Adipocyte (in vitro differentiated cells): ENCODE measurements at places on chromosomes 16 and 17.

DNA sequence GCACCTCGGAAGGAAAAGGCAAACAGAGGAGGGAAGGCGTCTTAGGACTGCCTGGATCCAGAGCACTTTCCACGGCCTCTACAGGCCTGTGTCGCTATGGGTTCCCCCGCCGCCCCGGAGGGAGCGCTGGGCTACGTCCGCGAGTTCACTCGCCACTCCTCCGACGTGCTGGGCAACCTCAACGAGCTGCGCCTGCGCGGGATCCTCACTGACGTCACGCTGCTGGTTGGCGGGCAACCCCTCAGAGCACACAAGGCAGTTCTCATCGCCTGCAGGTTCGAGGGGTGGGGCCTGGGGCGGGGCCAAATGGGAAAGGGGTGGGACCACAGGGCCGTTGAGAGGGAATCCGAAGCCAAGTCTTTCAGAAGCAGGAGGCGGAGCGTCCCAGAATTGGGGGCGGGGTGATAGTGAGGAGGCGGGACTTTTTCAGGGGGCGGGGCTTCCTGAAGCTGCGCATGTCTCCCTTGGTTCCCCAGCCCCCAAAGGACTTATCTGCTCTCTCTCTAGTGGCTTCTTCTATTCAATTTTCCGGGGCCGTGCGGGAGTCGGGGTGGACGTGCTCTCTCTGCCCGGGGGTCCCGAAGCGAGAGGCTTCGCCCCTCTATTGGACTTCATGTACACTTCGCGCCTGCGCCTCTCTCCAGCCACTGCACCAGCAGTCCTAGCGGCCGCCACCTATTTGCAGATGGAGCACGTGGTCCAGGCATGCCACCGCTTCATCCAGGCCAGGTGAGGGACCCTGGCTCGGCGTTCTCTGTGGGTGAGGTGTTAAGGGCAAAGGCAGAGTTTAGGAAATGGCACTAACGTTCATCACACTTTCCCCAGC, 939 bp downstream of the BCL6B start:
- peak; percentile 55 for DNase-seq

DNA sequence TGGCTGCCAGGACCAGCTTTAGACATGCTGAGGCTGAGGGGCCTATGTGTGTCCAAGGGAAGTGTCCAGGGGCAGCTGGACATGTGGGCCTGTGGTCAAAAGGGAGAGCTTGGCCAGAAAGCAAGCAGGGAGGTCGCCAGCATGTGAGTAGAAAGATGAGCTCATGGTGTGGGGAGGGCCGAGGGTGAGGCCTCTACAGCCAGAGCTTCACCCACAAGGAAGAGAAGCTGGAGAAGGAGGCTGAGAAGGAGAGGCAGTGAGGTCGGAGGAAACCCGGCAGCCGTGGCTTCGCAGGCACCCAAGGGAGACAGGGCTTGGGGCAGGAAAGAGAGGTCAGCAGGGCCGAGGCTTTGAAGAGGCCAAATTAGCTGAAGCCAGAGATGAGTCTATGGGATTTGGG, 4.0 kb upstream of the HSD11B2 start:
- no peak for DNase-seq

- DNase-seq: peak; percentile 2
Observed at GRCh38 chr17:45907750-45908395, 13.5 kb downstream of the MAPT start.

GRCh38 chr17:10197721-10198508, 491 bp downstream of the GAS7 start:
- peak; percentile 62 for DNase-seq

- no peak for DNase-seq
Observed at GRCh38 chr16:67766291-67766690, 40.1 kb downstream of the RANBP10 start.

DNA sequence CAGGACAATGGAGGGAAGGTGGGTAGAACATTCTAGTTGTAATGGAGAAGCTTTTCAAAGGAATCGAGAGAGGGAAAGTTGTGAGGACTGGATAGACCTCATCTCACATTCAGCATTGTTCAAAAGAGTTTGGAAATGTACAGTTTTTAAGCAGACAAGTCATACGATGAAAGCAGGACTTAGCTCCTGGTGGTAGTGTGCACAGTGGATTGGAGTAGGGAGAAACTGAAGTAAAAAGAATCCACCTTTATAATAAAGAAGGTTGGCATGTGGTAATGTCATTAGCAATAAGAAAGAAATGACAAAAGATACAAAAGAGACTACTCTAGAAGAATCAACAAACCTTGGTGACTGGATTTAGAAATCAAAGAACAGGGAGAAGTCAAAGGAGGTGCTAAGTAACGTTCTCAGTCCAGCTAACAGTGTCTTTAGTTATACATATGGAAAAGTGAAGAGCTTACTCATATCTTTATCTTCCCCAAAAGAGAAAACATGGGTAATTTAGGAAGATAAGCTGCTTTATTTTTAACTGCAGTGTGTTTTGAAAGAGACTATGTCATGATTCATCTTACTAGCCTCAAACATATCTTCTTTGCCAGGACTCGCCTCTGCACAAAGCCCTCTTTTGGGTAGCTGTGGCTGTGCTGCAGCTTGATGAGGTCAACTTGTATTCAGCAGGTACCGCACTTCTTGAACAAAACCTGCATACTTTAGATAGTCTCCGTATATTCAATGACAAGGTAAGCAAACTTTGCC, 18.7 kb upstream of the EVI2A start:
- peak; percentile 70 for DNase-seq
